ENCODE measurements at places on chromosomes 11 and 22.

GRCh38 chr11:132438418-132438817 is 1068.0 kb downstream of the NTM start:
- DNase-seq, result no peak

DNA sequence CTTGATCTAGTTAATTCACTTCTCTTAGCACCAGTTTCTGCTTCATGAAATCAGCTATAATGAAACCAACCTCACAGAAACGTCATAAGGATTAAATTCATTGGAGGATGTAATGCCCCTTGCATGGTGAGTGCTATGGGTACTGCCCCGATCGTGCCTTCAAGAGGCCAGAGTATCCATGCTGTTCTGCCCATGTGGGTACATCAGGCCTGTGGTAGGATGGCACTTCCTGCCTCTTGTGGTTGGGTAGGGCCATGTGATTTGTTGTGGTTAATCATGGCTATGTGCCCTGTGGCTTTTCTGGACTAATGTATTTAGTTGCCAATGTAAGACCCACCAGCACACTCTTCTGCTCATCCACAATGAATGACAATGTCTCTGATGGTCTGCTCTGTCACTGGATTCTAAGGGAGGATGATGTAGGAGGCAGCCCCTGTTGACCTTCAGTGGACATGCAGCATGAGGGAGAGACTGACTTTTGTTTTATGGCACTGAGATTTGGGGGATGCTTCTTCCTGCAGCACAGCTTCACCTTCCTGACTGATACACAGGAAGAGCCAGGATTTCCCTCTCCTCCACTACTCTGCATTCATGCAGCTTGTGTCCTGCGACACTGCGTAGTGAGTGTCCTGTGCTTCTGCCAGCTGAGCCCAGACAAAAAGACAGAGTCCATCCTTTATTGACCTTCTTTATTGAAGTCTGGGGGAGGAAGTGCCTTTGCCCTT is 66.2 kb downstream of the DHCR7 start:
- peak; percentile 23 for DNase-seq

DNA sequence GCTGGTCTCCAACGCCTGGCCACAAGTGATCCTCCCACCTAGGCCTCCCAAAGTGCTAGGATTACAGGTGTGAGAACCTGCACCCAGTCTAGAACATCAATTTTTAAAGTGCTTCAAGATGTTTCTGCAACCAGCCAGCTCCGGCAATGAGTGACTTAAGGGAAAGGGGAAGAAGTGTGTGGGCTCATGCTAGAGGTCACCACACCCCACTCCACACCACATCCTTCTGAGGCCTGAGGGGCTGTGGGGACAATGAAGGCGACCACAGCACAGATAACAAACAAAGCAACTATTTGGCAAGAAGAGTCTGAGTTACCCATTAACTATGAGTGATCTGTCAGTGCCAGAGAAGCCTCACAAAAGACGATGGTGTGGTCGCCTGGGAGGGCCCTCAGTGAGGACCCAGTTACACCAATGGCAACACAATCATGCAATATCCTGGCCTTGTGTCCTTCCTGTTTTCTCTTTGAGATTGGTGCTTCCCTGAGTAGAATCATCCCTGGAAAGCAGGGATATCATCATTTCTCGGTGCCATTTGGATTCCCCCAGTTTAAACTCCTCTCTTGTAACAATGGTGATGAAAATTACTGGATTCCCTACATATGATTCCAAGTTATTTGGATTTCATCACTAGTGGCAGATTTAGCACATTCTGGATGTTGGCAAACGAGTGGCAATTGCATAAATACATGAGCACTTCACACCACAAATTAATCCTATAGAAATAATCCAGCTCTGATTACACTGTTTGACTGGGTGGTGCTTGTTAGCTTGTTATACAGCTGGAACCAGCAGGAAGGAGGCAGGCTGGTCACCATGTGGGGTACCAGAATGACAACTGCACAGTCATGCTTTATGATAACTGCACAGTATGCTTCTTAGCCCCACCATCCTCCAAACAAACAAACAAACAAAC is 18.4 kb downstream of the ABTB2 start:
- peak; percentile 19 for DNase-seq

- no peak for DNase-seq
Observed at GRCh38 chr11:111406589-111406988, 27.5 kb upstream of the POU2AF1 start.

- DNase-seq, result no peak
Observed at GRCh38 chr22:47154621-47155081, 392.2 kb downstream of the TBC1D22A start.

DNA sequence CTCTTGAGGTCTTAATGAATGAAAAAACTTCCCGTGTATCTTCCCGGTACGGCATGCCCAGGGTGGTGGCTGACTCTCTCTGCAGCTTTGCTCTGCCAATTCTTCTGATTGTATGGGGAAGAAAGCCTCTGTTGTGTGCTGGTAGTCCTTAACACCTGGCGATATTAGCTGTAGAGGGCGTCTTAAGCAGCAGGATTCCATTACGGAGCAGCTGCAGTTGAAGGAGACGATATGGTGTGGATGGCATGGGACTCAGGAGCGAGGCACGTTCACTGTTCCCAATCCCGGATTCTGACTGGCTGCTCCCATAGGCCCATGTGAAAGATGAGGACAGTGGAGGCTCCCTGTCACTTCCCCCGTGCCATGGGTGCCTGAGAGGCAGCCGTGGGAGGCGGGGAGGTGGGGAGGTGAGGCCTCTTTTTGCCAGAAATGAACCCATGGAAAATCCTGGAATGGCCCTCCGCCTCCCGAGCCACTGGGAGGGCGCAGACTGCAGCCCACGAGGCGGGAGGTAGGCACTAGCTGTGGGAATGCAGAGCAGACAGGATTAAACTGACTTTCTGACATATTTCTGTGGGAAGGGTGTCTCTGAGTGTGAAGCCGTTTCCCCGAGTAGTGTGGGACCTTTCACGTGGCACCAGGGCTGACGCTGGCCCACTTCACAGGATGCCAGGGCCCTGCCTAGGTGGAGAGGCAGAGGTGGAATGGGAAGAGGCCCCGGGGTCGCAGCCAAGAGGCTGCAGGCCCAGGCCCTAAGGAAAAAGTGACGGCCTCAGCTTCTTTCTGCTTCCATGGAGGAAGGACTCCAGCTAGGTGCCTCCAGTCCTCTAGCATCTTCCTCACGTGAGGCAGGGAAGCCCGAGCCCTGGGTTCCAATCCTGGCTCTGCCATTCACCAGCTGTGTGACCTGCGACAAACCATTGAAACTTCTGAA is 121.4 kb upstream of the CD82 start:
- no peak for DNase-seq

DNA sequence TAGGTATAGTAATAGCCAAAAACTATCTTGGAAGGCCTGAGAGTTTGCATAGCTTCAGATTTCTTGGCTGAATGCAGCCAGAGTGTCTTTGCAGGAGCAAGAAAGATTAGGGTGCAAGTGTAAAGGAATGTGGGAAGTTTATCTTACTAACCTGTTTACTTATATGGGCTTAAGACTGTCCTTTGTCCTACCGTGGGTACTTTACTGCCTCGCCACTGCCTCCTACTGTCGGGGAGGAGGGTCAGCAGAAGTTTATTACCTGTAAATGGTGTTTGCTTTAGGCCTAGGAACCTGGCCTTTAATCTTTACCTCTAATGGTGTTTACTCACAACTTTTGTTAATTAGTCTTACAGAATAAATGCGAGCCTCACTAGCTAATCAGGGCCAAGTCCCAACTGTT is 633.8 kb downstream of the DLG2 start:
- no peak for DNase-seq

Data from CD4-positive, alpha-beta T cell treated with Interleukin-1 beta for 1 hour (primary cell).